Adrenal gland (tissue), 19 donors: ENCODE measurements at places on chromosomes 1 and 21.

DNA sequence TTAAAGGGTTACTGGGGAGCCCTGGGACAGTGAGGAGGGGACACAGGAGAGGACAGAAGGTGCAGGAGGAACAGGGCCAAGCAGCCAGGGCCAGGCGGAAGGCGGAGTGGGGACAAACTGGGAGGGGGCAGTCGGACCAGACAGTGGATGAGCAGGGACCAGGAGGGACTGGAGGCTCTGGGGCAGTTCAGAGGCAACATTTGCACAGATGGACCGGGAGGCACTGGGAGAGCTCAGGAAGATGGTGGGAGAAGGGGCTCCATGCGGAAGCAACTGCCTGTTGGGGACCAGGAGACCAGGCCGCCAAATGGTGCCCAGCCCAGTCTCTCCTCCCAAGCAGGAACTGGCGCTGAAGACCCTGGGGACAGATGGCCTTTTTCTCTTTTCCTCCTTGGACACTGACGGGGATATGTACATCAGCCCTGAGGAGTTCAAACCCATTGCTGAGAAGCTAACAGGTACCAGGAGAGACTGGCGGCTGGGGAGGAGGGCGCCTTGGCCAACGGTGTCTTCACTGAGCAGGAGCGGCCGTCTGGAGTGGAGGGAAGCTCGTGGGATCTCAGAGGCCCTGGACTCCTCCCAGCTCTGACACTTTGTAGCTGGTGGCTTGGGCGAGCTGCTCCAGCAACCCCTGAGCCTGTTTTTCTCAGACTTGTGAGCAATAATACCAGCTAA lies 847 bp downstream of the SELENON start:
- DNase-seq = no peak

DNA sequence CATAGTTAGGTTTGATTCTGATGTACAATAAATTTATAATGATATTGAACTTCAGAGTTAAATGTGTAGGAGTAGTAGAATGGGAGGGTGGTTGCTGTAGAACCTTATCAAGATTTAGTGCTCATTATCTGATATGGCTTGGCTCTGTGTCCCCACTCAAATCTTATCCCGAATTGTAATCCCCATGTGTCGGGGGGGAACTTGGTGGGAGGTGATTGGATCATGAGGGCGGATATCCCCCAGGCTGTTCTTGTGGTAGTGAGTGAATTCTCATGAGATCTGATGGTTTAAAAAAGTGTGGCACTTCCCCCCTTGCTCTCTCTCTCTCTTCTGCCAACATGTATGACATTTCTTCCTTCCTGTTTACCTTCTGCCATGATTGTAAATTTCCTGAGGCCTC lies 265.5 kb downstream of the GRIK1 start:
- no peak for DNase-seq

- DNase-seq = no peak
These were observed 634.0 kb downstream of the SMYD3 start for GRCh38 chr1:245873068-245873467.

DNA sequence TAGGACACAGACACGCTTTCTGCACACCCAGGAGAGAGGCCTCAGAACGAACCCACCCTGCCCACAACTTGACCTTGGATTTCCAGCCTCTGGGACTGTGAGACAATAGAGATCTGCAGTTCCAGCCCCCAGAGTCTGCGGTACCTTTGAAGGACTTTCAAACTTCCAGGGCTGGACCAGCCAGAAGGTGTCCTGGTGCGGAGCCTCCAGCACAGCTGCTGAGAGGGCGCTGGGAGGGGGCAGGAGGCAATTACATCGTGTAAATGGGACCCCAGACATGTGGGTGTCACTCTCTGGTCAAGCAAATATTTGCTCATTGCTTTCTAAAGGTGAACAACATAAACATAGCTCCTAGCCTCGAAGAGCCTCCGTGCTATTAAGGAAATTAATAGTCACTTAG lies 58.7 kb upstream of the ACTRT2 start:
- DNase-seq = no peak

DNA sequence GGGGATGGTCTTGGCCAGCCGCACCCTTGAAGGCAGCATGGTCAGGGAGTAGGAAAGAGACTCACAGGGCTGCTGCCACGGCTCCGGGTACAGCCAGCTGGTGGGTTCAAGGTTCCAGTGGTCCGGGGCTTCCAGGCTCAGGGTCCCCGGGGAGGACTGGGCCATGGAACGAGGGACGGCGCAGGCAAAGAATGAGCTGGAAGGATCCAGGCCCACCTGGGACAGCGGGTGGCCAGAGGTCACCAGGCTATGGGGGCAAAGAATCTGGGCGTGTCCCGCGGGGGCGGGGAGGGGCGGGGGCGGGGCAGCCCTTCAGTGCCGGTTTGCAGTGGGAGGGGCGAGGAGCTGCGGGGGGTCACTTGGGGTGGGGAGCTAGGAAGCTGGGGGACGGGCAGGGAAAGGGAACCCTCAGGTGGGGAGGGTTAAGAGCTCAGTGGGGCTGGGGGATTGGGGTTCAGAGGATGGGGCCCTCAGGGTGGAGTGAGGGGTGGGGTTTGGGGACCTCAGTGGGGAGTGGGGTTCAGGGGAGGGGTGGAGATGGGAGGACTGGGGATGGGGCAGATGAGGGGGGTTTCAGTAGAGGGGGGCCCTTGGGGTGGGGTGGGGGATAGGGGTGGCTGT lies at the start of gene DNMT3L:
Gene DNMT3L (minus strand): TSS at position 223 of the 621 bp plus-strand sequence. CDS start 638 bp downstream, outside the sequence.
- no peak for DNase-seq

DNA sequence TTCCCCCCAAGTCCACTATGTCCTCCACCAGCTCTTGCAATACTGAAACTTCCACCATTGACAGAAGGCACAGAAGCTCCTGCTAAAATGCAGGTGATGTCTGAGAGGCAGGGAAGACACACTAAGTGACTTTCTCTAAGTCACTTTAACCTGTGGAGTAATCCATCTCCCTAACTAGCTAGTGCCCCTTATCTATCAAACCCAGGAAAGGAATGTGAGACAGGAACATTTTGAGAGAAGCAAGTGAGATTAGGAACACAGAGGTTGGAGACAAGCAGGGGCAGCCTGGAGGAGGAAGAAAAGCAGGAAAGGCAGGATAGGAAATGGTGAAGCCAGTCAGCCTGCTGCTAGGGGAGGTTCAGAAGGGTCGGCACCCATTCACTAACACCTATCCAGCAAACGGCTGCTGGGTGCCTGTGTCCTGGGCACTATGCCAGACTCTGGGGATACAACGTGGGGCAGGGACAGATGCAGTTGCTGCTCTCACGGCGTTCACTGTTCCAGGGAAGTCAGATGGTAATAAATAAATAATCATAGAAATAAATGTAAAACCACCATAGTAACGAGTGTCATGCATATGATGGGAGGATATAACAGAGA lies 7.0 kb downstream of the GPA33 start:
- no peak for DNase-seq

DNA sequence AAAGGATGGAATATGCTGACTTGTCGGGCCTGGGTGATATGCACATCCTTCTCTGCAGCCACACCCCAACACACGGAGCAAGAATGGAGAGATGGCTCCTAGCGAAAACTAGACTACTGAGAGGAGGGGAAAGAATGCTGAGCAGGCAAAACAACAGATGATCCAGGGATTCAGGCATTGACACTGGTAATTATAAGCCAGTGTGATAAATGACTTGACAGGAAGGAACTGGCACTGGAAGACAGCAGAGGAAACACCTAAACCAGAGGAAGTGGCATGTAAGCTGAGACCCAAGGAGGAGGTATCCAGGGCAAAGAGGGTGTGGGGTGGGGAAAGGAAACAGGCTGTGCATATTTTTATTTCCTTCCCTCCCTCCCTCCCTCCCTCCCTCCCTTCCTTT lies 31.7 kb upstream of the KHDRBS1 start:
- DNase-seq = no peak

GRCh38 chr1:117059334-117059677 lies 820 bp upstream of the TTF2 start:
- DNase-seq = peak; percentile 68

GRCh38 chr21:46459356-46460112 lies 843 bp downstream of the DIP2A start:
- DNase-seq = peak; percentile 50

DNA sequence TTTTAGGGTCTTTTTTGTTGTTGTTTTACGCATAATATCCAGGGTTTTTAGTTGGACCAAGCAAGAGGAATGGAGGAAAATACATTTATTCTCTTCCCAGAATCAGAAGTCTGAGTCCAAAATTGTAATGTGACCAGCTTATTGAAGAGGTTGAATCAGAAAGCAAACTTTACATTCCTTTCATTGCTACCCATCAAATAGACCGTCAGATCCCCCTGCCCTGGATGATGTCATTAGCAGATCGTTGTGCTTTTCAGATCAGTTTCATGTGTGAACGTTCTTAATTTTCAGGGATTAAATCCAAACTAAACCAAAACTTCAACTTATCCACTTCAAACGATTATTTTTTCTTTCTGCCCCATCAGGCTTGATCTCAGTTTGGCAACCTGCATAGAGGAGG lies 85.7 kb upstream of the NGF start:
- no peak for DNase-seq

DNA sequence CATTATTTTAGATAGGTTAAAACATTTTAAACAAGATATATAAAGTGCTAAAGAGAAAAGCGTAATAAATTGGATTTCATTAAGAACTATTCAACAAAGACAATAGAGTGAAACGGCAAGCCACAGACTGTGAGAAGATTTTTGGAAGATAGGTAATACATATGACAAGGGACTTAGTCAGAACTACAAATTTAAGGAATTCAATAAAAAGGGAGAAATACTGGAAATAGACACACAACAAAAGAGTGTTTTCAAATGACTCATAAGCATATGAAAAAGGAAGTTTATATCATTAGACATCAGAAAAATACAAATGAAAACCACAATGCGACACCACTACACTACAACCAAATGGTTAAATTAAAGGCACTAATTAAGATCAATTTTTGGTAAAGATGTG lies 90.5 kb downstream of the GDAP2 start:
- no peak for DNase-seq

DNA sequence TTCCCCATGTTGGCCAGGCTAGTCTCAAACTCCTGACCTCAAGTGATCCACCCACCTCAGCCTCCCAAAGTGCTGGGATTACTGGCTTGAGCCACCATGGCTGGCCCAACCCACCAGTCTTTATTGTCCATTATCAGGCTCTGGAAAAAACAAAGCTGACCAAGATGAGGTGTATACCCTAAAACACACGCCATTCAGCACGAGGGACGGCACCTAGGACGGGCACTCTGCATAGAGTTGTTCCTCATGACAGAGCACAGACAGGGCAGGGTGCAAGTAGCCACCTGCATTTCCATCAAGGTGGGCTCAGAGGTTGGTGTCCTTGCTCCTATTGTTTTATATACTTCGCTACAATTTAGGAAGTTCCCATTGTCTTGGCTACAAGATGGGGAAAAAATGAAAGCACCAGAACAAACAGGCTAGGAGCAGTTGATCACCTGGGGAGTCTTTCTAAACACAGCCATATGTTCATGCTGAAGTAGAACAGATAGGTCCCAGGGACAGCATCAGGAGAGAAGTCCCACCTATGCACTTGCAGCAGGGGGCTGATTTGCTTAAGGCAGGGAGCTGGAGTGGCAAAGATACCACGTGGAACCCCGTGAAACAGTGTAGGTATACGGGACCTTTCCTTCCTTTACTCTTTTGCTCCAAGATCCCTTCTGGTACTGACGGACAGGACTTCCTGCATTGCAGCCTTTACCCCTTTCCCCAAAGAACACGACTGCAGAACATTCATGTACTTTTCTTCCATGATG lies 4.5 kb downstream of the KRTCAP2 start:
- DNase-seq = no peak

GRCh38 chr1:158972841-158973240 lies 36.9 kb upstream of the IFI16 start:
- DNase-seq = no peak

GRCh38 chr1:42318601-42319000 lies 16.4 kb downstream of the FOXJ3 start:
- no peak for DNase-seq

DNA sequence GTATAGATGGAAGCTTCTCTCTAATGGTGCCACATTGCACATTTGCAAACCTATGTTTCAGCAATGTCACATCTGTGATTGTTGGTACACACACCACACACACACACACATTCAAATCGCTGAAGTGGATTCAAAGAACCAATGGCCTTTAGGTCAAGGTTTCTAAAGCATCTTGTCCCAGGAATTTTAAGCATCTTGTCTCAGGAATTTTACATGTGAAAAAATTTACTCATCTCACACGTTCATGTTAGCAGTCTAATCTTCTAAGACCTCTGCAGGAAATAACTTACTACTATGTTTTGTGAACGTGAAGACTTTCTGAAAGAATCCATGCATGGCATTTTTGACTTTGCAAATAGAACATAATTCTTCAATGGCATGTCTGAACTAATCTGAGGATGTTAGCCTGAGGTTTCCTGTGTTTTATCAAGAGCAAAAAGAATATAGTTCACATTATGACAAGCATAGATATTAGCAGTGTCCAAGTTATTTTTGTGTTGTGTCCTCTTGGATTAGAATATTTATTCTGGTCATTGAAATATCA lies 125.1 kb downstream of the CYYR1 start:
- no peak for DNase-seq

DNA sequence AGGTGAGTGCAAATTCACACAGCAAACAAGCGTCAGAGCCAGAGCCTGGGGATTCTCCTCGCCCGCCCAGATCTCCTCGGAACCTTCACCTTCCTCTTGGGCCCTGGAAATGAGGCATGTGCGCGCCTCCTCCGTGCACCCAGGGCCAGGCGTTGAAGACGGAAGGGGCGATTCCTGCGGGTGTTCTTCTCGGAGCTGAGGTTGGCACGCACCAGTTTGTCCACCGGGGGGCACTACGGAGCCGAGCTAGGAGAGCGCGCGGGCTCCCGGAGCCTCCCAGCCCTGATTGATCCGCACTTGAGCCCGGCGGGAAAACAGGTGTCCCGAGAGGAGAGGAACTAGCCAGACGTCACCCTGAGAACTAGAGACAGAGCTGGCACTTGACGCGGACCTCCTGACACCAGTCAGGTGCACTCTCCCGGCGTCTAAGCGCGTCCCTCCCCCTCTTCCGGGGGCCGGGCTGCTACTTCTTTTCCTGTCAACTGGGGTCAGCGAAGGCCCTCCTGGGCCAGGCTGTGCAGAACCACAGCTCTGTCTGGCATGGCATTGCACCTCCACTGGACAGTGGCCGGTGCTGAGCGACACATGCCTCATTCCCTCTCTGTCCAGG lies 18.3 kb upstream of the SERINC2 start:
- DNase-seq = peak; percentile 91

DNA sequence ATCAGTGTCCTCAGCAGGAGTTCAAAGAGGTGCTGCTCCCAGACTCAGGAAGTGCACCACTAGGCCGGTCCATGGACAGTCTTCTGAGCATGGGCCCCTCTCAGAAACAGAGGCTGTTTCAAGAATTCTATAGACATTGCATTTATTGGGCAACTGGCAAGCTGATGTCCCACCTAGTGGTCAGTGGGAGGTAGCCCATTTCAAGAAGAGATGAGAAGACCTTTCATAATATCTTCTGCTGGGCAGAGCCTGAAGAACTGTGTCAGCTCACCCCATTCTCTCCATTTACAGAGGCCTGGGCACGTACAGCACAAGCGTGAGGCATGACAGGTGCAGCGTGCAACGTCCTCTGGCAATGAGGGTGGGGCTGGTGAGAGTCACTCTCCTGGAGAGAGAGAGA lies 216.0 kb downstream of the DYRK1A start:
- peak; percentile 21 for DNase-seq
